ENCODE measurements at places on chromosomes 1 and 21. TPM values are rescaled to one million over a fixed set of nuclear protein-coding genes. Genes with fewer than 3 reads are reported as not detected.

DNA sequence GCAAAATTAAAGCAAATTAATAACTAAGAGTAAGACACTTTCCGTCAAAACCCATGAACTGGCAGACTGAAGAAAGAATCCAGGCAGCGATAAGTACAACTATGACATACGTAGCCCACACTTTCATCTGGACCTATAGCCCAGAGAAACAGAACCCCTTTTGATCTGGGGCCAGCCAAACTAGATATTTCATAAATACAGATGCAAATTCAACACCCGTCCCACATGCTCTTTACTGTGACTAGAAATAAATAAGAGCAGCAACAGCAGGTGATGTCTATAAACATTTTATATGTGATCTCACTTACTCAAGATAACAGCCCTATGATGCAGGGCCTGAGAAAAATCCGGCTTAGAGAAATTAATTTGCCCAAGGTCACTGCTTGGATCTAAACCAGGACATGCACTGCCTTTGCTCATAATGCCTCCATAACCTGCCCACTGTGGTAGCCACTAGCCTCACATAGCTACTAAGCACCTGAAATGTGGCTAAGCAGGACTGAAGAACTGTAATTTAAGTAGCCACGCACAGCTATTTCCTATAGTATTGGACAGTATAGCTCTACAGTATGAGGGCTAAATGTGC lies 130.2 kb downstream of the TGFBR3 start:
- DNase-seq, result no peak

DNA sequence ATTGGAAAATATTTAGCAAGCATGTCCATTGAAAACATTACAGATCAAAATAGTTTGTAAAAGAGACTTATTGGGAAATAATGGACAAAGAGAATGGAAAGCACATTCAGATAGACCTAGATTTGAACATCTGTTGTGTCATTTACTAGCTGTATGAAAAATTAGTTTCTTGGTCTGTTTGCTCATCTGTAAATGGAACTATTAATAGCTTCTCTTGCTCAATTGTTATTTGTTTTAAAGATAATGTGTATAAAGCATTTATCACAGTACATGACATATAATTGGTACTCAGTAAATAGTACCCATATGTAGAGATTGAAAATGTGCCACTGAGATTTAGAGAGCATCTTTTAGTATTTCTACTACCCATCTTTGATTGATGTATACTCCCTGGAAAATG lies 25.9 kb downstream of the RPAP2 start:
- no peak for DNase-seq

SPRR2A gene
- not detected for total RNA-seq

- DNase-seq, result no peak
These were observed 200.3 kb upstream of the FOXD3 start for GRCh38 chr1:63122079-63122478.

GRCh38 chr1:54940042-54940441 lies 40.4 kb upstream of the TMEM61 start:
- DNase-seq, result no peak

- no peak for DNase-seq
These were observed 65.9 kb downstream of the FMO4 start for GRCh38 chr1:171379846-171380245.

DNA sequence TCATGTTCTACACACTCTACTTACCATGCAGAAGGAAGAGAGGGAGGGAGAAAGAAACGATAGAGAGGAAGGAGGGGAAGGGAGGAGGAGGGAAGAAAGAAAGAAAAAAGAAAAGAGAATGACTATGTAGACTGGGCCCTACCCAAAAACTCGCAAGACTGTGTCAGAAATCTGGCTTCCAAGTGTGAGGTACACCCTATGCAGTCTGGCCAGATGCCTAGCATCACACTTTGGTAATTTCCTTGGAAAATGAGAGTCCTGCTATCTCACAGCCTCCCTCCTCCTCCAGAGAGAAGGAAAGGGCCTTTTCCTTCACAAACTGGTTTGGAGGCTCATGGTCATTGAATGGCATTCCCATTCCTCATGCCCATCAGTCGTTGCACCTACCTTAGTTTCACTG lies 86.4 kb upstream of the LRRC8D start:
- DNase-seq, result no peak

CYYR1 gene
- total RNA-seq, result 10.4 TPM

DNA sequence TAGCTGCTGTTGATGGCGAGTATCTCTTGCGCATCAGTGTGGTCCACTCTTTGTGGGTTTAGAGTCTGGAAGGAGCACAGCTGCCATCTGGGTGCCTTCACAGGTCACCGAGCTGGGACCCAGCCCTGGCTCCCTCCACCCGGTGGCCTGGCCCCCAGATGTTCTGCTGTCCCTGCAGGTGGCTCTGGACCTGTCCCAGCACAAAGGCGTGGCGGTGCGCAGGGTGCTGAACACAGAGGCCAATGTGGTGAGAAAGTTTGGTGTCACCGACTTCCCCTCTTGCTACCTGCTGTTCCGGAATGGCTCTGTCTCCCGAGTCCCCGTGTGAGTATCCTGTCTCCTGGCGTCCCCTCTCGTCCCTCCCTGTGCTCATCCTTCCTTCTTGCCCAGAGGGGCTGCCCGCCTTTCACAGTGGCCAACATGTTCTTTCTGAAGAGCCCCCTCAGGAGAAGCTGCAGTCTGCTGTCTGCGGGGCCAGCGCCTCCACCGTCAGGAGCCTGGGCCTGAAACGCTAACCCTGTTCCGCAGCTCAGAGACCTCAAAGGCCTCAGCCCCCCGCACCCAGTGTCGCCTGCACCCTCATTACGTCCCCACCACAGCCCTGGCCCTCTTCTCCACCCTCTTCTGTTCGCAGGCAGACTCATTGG lies 27.4 kb downstream of the QSOX1 start:
- DNase-seq, result no peak

DNA sequence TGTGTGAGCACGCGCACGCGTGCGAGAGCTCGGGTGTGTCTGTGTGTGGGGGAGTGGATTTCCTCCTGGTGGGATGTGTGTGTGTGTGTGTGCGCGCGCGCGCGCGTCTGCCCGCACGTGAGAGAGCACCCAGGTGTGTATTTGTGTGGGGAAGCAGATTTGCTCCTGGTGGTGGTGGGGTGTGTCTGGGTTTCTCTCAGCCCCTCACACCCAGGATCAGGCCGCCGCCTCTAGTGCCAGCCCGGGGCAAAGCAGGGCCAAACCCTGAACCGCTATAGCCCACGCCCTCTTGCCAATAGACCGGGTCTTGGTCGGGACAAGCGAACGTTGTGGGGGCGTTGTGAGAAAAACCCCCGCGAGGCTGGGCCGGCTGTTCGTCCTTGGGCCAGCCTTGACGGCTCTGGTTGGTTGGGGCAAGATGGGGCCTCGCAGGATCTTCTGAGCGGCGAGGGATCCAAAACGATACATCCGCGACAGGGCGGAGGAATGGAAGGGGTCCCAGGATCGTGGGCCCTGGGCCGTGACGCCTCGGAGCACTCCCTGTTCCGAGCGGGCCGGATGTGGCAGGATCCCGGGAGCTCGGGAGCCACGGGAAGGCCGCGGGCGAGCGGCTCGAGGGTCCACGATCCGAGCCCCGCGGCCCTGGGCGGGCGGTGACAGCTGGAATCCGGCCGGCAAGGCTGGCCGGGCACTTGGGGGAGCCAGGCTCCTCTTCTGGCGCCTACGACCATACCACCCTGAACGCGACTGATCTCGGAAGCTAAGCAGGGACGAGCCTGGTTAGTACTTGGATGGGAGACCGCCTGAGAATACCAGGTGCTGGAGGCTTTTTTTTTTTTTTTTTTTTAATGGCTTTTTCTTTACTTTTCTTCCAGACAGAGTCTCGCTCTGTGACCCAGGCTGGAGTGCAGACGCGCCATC lies 68.2 kb downstream of the RNF187 start:
- no peak for DNase-seq

DNA sequence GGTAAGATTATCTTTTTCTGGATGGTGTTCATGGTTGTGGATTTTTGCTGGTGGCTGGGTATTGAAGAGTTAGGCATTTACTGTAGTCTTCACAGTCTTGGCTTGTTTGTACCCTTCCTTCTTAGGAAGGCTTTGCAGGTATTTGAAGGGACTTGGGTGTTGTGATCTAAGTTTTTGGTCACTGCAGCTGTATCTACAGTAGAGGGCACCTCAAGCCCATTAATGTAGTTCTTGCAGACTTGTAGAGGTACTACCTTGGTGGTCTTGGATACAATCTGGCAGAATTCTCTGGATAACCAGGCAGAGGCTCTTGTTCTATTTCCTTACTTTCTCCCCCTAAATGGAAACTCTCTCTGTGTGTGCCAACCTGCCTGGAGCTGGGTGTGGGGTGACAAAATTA lies 155.8 kb upstream of the BRINP3 start:
- DNase-seq, result no peak

DNA sequence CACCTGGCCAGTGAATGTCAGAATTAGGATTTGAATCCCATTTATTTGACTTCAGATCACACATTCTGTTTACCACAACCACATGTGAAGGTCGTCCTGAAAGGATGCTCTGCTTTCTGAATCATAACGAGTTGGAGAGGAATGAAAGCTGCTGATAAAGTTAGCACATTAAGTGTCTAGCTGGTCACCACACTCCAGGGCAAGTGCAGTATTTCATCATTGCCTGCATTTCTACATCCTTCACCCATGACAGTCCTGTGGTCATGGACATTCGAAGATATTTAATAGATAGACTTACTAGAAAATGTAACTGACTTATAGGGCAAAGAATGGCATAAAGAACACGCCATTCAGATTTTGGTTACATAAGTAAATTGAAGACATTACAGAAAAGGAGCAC lies 52.7 kb upstream of the ST6GALNAC3 start:
- no peak for DNase-seq

- DNase-seq, result no peak
These were observed 79.2 kb downstream of the CD34 start for GRCh38 chr1:207831517-207832327.

DNA sequence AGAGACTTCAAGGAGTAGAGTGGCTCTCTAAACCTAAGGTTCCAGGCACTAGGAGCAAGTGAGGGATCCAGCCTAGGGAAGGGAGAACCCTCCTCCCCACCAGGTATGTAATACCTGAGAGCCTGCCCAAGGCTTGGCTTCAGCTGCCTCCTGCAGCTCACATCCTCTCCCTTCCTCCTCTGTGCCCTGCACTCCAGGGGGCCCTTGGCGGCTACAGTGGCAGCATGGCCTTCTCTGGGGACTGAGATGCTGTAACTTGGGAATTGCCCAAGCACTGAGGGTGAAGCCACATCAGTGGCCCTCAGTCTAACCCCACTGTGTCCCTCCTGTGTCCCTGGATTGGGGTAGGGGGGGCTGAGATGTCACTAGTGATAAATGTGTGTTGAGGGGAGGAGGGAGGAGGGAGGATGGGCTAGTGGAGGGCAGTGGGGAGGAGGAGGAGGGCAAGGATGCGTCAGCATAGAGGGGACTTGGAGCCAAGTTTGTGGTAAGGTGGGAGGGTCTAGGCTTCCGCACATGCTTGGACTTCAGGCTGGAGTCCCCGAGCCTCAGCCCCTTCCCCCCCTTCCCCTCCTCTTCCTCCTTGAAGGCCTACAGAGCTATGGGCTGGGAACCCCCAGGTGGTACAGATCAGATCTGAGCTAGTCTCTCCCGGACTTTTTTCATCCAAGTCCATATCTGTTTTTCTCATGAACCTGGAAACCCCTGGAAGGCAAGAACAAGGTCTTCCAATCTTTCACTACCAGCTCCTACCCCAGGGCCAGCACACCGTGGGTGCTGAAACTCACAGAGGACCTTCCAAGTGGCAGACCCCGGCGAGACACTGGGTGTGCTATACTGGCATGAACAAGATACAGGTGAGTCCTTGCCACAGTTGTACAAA lies 17.5 kb downstream of the COL9A2 start:
- no peak for DNase-seq

CXADR gene
- 4.4 TPM for total RNA-seq

GRCh38 chr1:173176246-173176645 lies 30.9 kb downstream of the TNFSF4 start:
- DNase-seq, result no peak

- no peak for DNase-seq
These were observed 12.1 kb downstream of the MCL1 start for GRCh38 chr1:150567341-150567716.

GRCh38 chr1:235102993-235103411 lies 25.6 kb downstream of the TOMM20 start:
- no peak for DNase-seq

GRCh38 chr1:26408604-26409003 lies 2.0 kb upstream of the LIN28A start:
- peak; percentile 26 for DNase-seq

PLA2G2D gene
- not detected for total RNA-seq

DNA sequence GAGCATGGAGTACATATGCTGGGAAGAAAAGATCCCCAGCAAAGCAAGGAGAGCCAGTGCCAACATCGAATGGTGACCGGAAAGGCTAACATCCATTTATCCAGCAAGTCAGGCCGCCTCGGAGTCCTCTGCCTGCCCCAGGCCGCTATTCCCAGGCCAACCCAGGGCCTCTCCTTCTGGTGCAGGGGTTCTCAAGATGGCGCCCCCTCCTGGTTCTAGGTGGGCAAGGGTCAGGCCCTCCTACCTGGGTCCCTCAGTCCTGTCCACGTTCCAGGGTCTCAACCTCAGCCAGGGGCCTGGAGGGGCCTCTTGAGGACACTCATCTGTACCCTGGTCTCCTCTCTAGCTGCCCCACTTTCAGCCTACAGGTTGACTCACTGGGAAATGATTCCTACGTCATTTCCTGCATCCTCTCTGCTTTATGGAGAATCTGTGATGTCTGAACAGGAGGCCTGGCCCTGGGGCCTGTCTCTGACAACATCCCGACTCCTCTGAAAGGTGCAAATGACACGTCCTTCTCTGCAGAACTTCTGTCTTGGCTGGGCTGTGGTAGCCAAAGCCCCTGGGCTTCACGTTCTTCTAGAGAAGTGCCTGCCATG lies 145.3 kb downstream of the PSMG1 start:
- no peak for DNase-seq

UBXN11 gene
- 4.3 TPM for total RNA-seq

Data from pulmonary artery endothelial cell (primary cell).